ENCODE measurements at places on chromosomes 4 and X.

- DNase-seq, result no peak
These were observed 222.5 kb upstream of the GALNTL6 start for GRCh38 chr4:171590716-171591115.

GRCh38 chrX:1239681-1240142 lies 27.3 kb upstream of the CRLF2 start:
- no peak for DNase-seq

DNA sequence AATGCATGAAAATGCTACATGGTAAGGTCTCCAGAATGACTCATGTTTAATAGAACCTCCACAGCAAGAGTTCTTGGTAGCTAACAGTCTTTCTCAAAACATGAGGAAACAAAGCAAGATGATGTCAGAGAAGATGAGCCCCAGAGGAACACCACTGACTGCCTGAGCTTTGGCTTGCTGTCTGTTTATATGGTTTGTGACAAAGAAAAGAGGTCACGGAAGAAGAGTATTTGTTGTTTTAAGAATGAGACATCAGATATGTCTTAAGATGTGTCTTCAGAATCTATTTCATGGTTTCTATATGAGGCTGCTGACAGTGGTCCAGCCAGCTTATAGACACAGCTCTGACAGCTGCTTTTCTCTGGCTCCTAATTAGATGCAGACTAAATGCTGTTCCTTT lies 18.8 kb upstream of the AREG start:
- DNase-seq, result peak; percentile 76

DNA sequence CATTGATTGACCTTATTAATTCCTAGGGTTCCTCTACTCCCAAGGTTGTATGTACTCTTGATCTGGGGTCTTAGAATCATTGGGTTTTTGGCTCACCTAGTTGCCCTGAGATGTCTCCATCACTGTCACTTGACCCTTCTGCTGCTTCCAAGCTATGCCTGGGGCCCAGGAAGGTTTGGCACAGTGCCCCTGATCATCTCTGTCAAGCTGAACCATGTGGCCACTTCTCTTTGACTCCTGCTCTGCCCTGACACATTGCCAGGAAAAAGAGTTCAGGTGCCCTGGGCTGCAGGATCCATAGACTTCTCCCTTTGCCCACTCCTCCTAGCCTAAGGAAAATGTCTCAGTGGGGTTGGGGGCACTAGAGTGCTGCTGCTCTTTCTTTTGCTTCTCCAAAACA lies 3.9 kb upstream of the CHST7 start:
- DNase-seq, result no peak

GRCh38 chrX:150897421-150898320 lies 797 bp downstream of the CD99L2 start:
- DNase-seq, result peak; percentile 23

- DNase-seq, result no peak
These were observed 113.0 kb upstream of the AADAT start for GRCh38 chr4:170202721-170203120.

- DNase-seq, result no peak
These were observed 978.1 kb downstream of the C4orf33 start for GRCh38 chr4:130074096-130074495.

DNA sequence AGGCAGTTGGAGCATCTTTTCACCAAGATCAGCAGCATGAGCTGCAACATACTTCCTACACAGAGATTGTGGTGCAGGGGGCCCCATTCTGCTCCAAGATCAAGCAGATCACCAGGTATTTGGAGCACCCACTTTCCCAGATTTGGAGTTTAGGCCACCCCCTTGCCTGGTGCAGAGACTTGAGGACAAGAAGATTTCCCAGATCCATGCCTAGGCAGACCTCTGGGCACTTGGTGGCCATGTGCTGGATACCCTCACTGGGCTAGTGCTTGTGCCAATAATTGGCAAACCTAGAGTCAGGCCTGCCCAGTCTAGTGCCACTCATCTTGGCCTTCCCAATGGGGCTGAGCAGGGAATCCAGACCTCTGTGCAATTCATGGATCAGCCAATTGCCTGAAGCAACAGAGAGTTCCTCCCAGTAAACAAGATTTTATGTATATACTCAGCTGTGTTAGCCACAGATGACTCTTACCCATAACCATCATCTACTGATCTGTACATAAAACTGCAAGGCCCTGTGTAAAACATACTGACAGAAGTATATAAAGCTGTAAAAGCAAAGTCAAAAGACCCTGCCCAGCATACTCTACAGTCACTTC lies 228.4 kb upstream of the EMCN start:
- DNase-seq, result no peak
